ENCODE measurements at places on chromosomes 1 and 21. TPM values are rescaled to one million over a fixed set of nuclear protein-coding genes. Genes with fewer than 3 reads are reported as not detected.

DNA sequence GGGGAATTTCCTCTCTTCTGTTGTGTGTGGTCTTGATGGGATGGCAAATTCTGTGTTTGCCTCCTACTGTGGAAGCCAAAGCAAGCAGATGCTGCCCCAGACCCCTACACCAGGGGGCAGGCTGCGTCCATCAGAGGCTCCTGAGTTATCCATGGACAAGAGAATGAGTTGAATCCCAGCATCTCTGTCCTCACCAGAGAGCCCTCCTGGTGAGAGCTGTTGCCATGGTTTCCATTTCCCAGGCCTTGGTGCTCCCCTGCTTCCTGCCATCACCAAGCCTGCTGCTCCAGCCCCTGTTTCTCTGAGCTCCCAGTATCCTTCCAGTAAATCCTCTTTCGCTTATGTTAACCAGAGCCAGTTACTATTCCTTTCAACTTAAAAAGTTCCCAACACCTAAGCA, 20.4 kb upstream of the GNG12 start:
- no peak overlapping the region for H3K27ac ChIP-seq
- no peaks in the 10 kb centered on the region for H3K36me3 ChIP-seq
- no peak overlapping the region for H3K4me3 ChIP-seq
- DNase-seq, result peak; percentile 27
- H3K4me1 ChIP-seq, result peaks cover 23% of the 10 kb centered on the region

GRCh38 chr1:155093911-155094621, 15.4 kb downstream of the EFNA3 start:
- H3K27ac ChIP-seq, result peak overlapping the region; percentile 93
- no peak overlapping the region for H3K4me3 ChIP-seq
- DNase-seq, result peak; percentile 59
- H3K4me1 ChIP-seq, result peaks cover 33% of the 10 kb centered on the region
- H3K36me3 ChIP-seq, result no peaks in the 10 kb centered on the region

- H3K4me1 ChIP-seq, result peaks cover 32% of the 10 kb centered on the region
- H3K36me3 ChIP-seq, result peaks cover 7% of the 10 kb centered on the region
- peaks cover 10% of the 10 kb centered on the region for H3K27me3 ChIP-seq
- DNase-seq, result peak; percentile 37
- H3K4me3 ChIP-seq, result no peak overlapping the region
- H3K27ac ChIP-seq, result peak overlapping the region; percentile 66
Measured at GRCh38 chr1:7300893-7301663, 470.0 kb upstream of the VAMP3 start.

DNA sequence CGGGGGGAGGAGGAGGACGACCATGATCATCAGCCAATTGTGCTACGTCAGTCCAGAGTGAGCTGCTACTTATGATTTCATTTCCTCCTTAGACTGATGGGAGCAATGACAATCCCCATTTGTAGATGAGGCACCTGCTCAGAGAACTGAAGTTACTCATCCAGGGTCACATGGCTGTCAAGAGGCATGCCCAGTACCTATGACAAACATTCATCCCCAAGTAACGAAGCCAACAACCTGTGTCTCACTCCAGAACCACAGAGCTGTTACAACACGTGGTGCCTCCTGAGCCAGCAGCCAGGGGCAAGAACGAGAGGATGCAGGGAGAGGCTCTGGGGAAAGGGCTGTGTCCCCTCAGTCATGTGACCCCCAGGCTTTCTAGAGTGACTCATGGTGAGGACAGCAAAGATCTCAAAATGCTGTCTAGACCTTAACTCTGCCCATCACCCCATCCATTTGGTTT, 93.6 kb downstream of the SIM2 start:
- DNase-seq, result no peak
- H3K36me3 ChIP-seq, result peaks cover 8% of the 10 kb centered on the region
- H3K4me1 ChIP-seq, result peaks cover 21% of the 10 kb centered on the region
- no peak overlapping the region for H3K27ac ChIP-seq

DNA sequence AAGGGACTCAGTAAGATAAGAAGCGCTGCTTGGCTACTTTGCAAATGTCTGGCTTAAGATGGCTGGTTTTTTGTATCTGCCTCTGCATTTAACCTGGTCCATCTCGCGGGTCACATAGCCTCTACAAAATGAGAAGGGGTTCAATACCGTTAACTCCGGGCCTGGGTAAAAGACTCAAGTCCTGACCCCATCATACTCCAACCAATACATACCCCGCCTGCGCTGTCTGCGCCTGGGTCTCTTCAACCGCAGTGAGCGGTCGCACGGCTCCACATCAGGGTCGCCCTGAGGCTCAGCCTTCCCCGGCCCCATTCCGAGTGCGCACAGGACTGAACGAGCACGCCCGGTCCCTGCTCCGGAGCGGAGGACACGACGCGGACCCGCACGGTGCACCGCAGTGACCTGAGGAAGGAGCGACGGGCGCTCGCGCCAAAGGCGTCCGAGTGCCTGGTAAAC, 558 bp upstream of the PGD start:
- H3K36me3 ChIP-seq, result peaks cover 13% of the 10 kb centered on the region
- no peak for DNase-seq
- peaks cover 23% of the 10 kb centered on the region for H3K4me1 ChIP-seq
- H3K27me3 ChIP-seq, result no peaks in the 10 kb centered on the region

DNA sequence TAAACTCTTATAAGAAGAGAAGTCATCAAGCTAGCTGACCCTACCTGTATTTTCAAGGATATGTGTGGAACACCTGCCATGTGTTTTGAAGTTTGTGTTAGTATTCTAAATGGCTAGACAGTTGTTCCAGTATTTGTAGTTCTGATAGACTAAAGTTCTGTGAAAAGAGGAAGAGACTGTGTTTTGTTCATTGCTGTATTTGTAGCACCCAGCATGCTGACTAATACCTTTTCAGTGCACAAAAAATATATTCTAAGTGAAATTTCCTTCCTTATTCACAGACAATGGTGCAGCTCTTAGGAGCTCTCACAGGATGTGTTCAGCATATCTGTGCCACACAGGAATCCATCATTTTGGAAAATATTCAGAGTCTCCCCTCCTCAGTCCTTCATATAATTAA, 8.2 kb upstream of the METTL18 start:
- H3K4me3 ChIP-seq, result no peak overlapping the region
- no peaks in the 10 kb centered on the region for H3K27me3 ChIP-seq
- DNase-seq, result no peak
- peaks cover 12% of the 10 kb centered on the region for H3K36me3 ChIP-seq
- no peak overlapping the region for H3K27ac ChIP-seq

GRCh38 chr1:98073823-98074222, 153.0 kb upstream of the DPYD start:
- H3K4me1 ChIP-seq, result peaks cover 8% of the 10 kb centered on the region
- no peaks in the 10 kb centered on the region for H3K36me3 ChIP-seq
- no peak overlapping the region for H3K4me3 ChIP-seq
- DNase-seq, result no peak
- no peaks in the 10 kb centered on the region for H3K27me3 ChIP-seq

DNA sequence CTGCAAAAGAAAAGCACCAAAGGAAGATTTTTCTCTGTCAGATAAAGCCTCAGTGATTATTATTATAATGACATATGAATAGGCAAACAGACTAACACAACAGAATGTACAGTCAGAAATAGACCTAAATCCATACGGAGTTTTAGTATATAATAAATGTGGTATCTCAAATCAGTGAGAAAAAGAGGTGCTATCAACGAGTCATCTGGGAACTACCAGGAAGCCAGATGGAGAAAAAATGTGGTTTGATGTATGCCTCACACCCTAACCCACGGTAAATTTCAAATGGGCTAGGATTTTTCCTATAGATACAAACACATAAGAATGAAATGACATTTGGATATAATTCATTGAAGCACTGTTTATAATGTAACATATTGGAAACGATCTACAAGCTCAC, 110.3 kb downstream of the ODF2L start:
- no peaks in the 10 kb centered on the region for H3K4me1 ChIP-seq
- no peak overlapping the region for H3K4me3 ChIP-seq
- peaks cover 6% of the 10 kb centered on the region for H3K27me3 ChIP-seq

DNA sequence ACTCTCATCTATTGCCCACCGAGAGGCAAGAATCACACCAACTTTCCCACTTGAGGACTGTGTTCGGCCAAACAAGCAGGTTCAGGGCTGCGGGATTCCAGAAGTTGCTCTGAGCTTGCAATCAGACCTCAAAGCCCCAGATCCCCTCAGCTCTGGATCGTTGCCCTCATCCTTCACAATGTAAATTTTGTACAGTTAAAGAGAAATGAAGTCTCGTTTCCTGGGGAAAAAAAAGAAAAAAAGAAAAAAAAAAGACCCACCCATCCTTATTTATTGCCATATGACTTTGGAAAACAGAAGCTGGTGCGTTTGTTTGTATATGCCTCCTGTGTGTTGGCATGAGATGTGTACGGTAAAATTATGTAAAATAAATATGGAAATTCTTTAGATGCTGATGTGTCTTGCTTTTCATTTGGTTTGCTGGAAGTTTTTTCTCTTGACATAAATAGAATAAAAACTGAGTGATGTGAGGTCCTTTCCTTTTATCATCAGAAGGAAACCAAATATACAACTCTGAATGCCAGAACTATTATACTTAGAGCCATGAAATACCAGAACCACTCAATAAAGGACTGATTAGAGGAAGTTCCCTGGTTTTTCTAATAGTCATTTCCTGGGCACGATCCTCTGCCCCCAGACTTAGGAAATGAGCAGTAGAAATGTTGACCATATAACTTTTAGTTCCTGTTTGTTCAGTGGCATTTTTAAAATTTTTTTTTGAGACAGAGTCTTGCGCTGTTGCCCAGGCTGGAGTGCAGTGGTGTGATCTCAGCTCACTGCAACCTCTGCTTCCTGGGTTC, 48.7 kb downstream of the LHX4 start:
- peaks cover 23% of the 10 kb centered on the region for H3K36me3 ChIP-seq
- H3K27me3 ChIP-seq, result no peaks in the 10 kb centered on the region
- H3K4me3 ChIP-seq, result no peak overlapping the region
- H3K27ac ChIP-seq, result no peak overlapping the region
- H3K4me1 ChIP-seq, result peaks cover 34% of the 10 kb centered on the region

DNA sequence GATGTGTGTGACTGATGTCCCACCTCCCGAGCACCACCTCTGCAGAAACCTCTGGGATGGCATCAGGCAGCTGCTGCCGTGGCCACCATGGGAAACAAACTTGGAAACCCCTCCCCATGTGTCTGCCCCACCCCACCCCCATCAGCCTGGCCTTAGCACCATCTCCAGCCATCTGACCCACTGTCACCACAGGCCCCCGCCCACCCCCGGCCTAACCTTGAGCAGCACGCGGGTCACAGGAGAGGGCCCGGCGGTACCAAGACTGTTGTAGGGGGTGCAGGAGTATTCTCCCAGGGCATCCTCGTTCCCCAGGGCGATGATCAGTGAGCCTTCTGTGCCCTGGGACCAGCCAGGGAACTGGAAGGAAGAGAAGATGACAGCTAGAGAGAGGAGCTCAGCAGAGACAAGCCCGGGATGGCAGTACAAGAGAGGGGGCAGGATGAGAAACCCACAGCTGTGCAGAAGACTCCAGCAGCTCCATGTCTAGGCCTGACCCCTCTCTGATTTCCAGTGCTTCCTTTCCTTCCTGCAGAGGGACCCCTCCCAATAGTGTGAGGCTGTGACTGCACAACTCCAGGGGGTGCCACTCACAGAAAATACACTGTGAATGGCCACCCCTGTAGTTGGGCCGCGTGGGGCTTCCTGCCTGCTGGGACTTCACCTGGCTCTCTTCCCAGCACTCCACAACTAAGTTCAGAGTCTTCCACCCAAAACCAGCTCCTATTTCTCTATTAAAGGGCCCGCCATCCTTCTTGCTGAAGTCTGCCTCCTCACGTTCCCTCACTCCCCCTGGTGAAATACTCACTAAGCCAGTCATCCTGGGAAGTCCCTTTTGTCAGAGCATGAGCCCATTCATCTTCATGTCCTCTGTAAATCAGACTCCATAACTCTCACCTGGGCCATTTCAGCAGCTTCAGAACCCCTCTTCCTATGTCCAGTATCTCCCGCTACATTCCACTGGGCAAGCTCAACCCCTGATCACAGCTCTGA, 7.3 kb upstream of the TAGLN2 start:
- no peak for DNase-seq
- H3K27me3 ChIP-seq, result no peaks in the 10 kb centered on the region
- no peak overlapping the region for H3K4me3 ChIP-seq
- H3K36me3 ChIP-seq, result peaks cover 25% of the 10 kb centered on the region
- H3K27ac ChIP-seq, result no peak overlapping the region
- H3K4me1 ChIP-seq, result peaks cover 12% of the 10 kb centered on the region

DNA sequence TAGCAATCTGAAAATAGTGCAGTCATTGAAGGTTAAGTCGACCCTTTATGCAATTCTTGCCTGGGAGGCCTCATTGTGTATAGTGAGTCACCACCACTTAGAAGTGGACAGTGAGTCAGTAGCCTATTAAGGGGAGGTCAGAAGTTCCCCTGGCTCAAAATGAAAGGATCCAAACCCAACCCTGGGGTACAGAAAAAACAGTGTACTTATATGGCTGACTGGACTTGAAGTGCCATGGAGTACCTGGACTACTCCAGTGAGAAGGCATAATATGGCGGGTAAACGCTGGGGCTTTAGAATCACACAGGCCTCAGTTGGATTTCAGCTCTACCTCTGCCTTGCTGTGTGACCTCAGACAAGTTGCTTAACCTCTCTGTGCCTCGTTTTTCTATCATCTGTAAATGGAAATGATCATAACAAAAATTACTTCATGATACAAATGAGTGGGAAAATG, 2.2 kb upstream of the BCL9 start:
- no peaks in the 10 kb centered on the region for H3K36me3 ChIP-seq
- no peak for DNase-seq
- H3K27me3 ChIP-seq, result no peaks in the 10 kb centered on the region
- H3K27ac ChIP-seq, result no peak overlapping the region
- peaks cover 31% of the 10 kb centered on the region for H3K4me1 ChIP-seq

DNA sequence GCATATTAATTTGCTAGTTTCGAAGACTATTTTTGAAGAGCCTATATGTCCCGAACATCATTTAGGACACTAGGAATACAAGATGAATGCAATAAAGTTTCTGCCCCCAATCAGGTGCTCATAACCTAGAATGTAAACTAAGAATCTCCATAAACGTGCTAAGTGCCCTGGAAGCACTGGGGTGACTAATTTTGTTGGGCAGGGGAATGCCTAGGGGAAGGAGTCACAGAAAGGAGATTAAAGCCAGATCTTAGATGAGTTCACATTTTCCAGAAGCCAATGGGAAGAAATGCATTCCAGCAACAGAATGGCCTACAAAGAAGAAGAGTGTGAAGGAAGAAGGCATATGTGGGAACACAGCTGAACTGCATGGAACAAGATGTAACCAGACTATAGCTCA, 19.5 kb downstream of the SCYL3 start:
- no peak overlapping the region for H3K27ac ChIP-seq
- H3K36me3 ChIP-seq, result peaks cover 69% of the 10 kb centered on the region
- peaks cover 18% of the 10 kb centered on the region for H3K4me1 ChIP-seq
- H3K4me3 ChIP-seq, result no peak overlapping the region

- DNase-seq, result no peak
- H3K4me3 ChIP-seq, result no peak overlapping the region
- H3K4me1 ChIP-seq, result peaks cover 2% of the 10 kb centered on the region
- no peak overlapping the region for H3K27ac ChIP-seq
- peaks cover 32% of the 10 kb centered on the region for H3K27me3 ChIP-seq
- H3K36me3 ChIP-seq, result peaks cover 2% of the 10 kb centered on the region
Measured at GRCh38 chr1:230286890-230287269, 139.3 kb downstream of the PGBD5 start.

FAAH gene
- 35.0 TPM for total RNA-seq

ELF3 gene
- total RNA-seq, result 112 TPM

CLDN8 gene
- 1.4 TPM for total RNA-seq

PTPN22 gene
- 0.11 TPM for total RNA-seq

DSCAM gene
- total RNA-seq, result not detected

FCGR2B gene
- not detected for total RNA-seq

HMCN1 gene
- total RNA-seq, result 46.4 TPM

ALDH9A1 gene
- 35.2 TPM for total RNA-seq

IFI44 gene
- total RNA-seq, result 94.3 TPM

TMEM61 gene
- 0.47 TPM for total RNA-seq

Measured in mesothelial cell of epicardium (in vitro differentiated cells).